Activated CD8-positive, alpha-beta memory T cell treated with anti-CD3 and anti-CD28 coated beads for 48 hours (primary cell): ENCODE measurements at places on chromosomes 4 and X.
A peak's percentile ranks its signal among the peaks of the same experiment; 100 is the strongest.

GRCh38 chr4:79576429-79576753 is 168.4 kb upstream of the GK2 start:
- DNase-seq: no peak

GRCh38 chr4:80308466-80308822 is 27.1 kb upstream of the CFAP299 start:
- no peak for DNase-seq

DNA sequence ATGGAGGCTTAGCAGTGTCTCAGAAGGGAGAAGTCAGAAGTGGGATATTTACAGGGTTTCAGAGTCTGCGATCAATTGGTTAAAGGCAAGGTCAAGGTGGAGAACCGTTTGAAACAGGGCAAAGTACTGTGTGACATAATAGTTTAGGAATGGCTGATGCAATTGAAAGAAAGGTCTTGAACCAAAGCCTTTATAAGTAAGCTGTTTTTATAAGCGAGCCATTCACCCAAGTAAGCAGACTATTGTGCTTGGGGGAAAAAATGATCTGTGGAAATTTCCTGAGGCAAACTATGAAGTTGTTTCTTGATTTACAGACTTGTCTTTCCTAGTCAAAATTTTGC is 327.3 kb downstream of the CAMK2D start:
- no peak for DNase-seq

GRCh38 chrX:41152221-41152620 is 67.0 kb downstream of the USP9X start:
- DNase-seq: no peak

DNA sequence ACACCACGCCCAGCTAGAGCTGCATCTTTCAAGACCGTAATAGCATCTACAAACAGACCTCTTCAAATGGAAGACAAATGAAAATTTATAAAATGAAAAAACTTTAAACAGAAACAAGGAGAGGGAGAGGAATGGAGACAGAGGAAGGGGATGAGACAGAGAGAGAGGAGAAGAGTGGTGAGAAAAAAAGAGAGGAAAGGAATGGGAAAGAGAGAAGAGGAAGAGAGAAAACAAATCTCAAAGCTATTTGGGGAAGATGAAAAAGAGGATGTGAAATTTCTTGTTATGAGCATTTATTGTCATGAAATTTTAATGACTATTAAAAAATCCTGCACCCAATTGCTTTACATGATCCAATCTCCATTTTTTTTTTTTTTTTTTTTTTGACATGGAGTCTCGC is 726.9 kb downstream of the GRID2 start:
- DNase-seq: no peak

DNA sequence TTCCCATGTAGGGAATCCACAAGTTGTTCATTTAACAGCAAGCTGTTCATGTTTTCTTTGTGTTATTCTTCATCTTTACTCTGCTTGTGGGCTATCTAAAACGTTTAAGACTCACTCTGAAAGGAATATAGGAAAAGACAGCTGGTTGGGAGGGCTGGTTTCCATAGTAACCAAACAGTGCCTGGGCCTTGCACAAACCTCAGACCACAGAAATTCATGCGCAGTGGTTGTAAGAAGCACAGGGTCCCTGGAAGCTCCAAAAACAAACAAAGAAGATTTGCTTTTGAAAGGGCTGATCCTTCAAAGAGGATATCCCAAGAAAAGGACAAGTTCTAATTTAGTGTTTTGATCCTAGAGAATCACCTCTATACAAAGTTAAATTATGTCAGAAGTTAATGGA is 7.8 kb downstream of the SERTM2 start:
- DNase-seq: no peak

GRCh38 chrX:22206781-22207180 is 65.9 kb upstream of the CBLL2 start:
- no peak for DNase-seq

- DNase-seq: no peak
Measured at GRCh38 chr4:96698831-96699230, 858.9 kb downstream of the PDHA2 start.

DNA sequence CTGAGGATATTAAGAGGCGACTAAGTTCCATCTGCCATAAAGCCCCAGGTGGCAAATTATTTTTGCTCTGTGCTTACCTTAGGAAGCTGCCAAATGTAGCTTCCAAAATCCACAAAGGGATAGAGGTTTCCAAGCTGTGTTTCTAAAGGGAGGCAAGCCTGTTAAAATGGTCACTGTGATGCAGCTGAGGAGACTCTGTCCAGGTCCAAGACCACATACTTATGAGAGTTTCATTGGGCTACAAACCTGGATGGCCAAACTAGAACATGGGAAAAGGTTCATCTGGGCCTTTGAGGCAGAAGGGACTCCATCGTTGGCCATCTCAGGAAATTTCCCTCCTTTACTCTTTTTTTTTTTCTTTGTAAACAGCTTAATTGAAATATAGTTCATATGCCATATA is 306.9 kb upstream of the FGF13 start:
- DNase-seq: no peak

- peak; percentile 42 for DNase-seq
Measured at GRCh38 chrX:53239474-53239873, 14.5 kb upstream of the KDM5C start.

DNA sequence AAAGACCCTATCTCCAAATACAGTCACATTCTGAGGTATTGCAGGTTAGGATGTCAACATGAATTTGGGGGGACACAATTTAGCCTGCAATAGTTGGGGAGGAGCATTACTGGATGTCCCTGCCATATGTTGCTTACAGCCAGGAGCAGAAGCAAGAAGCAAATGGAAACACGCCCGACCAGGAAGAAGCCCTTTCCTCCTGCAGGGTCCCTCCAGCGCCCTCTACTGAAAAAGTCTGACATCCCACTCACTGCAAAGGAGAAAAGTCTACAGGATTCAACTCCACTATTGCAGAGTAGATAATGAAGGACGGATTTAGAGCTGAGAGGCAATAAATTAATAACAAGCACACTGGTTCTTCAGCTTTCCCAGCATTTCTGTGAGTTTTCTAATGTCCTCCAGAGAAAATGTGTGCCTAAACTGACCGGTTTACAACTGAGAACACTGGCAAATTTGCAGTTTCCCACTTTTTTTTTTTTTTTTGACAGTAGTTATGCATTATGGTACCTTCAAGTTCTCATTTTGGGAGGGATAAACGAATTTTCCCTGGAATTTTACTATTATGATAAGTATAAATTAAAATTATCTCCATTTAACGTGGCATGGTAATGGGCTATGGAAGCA is 31.7 kb downstream of the COQ2 start:
- peak; percentile 42 for DNase-seq

DNA sequence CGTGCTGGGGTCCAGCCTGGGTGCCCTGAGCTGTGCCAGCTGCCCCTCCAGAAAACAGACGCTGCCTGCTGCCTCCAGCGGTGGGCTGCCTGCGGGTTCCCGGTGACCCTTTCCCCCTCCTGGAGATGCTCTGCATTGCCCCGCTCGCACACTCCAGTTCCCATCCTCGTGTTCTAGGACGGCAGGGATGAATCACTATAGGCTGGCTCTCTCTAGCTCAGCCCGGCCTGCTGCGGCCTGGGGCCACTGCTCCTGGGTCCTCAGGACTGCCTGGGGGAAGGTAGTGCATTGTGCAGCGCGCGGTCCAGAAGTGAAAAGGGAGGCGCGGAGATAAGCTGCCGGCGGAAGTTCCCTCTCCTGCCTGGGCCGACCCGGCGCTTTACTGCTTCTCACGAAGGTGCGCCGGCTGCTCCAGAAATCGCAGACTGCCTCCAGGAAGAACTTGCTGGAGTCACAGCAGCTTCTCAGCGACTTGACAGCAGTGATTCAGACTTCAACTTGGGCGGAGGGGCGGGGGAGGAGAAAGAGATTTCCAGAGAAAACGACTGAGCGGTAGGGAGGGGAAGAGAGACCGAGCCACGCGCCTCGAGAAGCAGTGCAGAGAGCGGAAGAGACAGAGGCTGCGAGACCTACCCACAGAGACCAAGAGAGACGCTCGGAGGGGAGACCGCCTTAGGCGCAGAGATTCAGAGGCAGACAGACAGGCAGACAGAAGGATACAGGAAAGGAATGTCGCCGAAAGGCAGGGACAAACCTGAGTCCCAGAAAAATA is 6.7 kb upstream of the MSX1 start:
- DNase-seq: no peak
